ENCODE measurements at places on chromosomes 4 and X.

DNA sequence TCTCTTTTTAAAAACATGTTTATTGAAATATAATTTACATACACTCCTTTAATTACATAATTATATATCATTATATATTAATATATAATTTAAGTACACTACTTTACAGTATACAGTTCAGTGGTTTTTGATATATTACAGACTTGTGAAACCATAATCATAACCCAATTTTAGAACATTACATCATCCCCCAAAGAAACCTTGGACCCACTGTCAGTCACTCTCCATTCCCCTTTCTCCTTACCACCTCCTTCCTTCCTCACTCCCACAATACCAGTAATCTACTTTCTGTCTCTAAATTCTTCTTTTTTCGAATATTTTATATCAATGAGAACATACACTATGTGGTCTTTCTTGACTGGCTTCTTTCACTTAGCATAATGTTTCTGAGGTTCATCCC lies 17.9 kb upstream of the EXOSC9 start:
- no peak for DNase-seq

DNA sequence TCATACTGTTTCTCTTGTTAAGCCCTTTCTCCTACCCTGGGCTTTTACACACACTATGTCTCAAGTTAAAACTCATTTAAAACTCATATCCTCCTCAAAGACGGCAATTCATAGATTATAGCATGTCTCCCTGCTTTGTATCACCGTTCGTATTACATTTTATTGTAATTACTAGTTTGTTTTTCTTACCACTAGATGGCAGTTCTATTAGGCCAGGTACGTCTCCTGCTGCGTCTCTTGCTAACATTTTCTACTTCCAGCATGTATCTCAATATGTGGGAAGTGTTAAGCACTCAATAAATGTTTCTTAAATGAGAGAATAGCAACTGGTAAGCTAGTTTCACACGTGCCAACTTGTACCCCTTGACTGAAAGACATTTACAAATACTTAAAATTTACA lies 450.3 kb upstream of the PCDH7 start:
- no peak for DNase-seq

GRCh38 chrX:23008431-23009099 lies 8.8 kb downstream of the DDX53 start:
- no peak for DNase-seq

- no peak for DNase-seq
Measured at GRCh38 chr4:125268068-125268755, 46.5 kb upstream of the FAT4 start.

GRCh38 chr4:139550724-139551429 lies 5.1 kb downstream of the SETD7 start:
- no peak for DNase-seq

DNA sequence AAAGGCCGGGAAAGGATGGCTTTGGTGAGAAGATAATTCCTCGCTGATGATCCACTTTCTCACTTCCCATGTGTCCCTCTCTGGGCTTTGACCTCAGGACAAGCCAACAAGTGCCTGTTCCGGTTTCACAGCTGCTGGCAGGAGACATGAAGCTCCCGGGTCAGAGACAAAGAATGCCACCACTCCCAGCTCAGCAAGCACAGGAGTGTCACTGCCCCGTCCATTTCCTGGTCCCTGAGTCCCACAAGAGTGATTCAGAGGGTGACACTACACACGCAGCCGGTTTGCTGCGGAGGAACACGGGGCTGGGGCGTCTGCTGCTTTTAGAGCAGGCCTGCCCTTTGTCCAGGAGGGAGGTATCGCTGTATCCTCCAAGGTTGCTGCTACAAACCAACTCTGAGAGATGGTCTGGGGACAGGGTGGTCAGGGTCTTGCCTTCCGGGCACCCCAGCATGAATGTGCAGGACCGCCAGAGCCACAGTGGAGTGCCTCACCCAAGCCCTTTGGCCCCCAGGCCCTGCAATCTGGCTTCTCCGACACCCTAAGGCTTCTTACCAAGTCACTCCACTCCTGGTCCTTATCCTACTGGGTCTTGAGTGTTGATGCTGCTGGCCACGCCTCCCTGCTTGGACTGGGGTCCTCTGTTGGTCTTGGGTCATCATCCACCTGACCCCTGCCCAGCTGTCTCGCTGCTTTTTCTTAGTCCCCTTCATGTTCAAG lies 49.5 kb downstream of the CPZ start:
- DNase-seq = no peak

DNA sequence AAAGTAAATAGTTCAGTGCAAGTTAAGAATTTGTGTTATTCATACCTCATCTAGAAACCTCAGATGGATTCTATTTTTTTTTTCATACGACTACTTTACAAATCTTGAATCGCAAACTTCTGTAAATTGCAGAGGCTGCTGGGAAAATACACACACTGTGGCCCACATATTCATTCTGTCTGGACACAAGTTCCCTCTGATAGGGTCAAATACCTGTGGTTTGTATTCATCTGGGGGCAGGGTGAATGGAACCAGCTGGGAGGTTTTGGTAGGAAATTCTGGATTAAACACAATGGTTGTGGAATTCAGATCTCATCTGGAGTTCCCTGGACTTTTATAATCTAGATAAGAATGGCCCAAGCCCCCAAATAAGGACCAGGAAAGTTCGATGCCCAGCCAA lies 56.2 kb downstream of the SPATA18 start:
- DNase-seq = no peak

- no peak for DNase-seq
Measured at GRCh38 chrX:56069299-56069931, 162.7 kb upstream of the KLF8 start.

GRCh38 chrX:2781698-2782097 lies 29.9 kb downstream of the XG start:
- DNase-seq = no peak

- no peak for DNase-seq
Measured at GRCh38 chrX:108224218-108224617, 132.6 kb downstream of the ATG4A start.

GRCh38 chr4:89482926-89483595 lies 175.5 kb upstream of the GPRIN3 start:
- DNase-seq = no peak

- peak; percentile 22 for DNase-seq
Measured at GRCh38 chr4:122652379-122652778, 31.5 kb upstream of the IL21 start.

- no peak for DNase-seq
Measured at GRCh38 chrX:154372612-154373022, 1.8 kb downstream of the FLNA start.

DNA sequence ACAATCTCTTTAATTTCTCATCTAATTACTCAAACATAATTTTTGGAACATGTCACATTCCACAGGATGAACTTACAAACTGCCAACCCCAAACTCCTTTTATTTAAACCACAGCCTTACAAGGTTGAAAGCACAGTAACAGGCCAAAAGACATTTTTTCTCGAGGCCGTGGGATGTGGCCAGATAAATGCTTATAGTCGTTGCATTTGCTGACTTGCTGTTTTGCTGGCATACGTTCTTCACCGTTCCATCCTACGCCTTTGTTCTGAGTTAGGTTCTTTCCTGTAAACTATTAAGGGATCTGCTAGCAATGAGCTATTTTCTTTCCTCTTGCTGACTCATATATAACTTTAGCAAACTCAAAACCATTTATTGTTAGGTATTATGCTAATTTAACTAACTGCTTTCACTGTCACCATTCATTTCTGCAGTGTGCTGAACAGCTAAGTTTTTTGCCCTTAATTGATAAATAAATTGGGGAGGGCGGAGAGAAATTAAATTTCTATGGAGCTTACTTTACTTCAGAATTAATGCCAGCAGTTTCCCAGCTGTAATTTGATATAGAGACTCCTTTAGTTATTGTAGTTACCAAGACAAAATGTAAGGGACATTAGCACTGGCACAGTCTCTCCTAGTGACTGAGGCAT lies 135.1 kb upstream of the PACRGL start:
- no peak for DNase-seq

DNA sequence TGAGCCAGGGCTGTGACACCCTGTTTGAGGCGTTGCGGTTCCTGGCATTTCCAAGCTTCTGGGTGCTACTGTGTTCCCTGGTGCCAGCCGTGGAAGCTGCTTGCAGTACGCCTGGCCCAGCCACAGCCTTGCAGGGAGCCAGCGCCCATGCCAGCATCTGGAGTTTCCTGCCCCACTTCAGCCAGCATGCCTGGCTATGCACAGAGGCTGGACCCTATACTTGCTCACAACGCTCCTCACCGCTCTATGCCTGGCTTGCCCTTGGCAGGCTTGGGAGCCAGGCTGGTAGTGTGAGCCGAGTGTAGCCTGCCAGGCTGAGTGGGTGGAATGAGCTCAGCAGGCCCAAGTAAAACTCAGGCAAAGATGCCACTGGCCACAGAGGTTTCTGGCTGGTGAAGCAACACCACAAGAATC lies 22.4 kb downstream of the PRRG1 start:
- no peak for DNase-seq

DNA sequence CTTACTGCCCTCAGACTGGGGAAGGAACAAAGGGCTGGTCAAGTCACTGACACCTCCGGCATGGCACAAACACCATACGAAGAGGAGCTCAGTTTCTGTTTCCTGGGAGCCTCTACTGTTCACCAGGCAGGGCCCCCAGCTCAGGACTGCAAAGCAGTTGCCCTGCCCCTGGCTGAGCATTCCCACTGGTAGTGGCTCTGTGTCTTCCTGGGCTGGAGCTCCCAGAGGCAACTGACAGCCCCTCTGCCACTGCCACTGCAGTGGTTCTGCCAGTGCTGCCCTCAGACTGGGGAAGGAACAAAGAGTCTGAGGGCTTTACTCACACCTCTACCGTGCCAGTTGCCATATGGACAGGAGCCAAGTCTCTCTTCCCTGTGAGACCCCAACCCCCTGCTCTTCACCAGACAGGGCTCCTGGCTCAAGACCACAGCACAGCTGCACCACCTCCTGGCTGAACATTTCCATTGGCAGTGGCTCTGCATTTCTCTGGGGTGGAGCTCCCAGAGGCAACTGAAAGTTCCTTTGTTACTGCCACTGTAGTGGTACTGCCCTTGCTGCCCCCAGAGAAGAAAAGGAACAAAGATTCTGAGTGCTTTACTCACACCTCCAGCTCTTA lies 67.9 kb downstream of the SMARCA5 start:
- no peak for DNase-seq

- DNase-seq = no peak
Measured at GRCh38 chr4:48766131-48766792, 13.8 kb downstream of the FRYL start.

GRCh38 chr4:177555007-177555574 lies 112.9 kb upstream of the AGA start:
- DNase-seq = peak; percentile 56

DNA sequence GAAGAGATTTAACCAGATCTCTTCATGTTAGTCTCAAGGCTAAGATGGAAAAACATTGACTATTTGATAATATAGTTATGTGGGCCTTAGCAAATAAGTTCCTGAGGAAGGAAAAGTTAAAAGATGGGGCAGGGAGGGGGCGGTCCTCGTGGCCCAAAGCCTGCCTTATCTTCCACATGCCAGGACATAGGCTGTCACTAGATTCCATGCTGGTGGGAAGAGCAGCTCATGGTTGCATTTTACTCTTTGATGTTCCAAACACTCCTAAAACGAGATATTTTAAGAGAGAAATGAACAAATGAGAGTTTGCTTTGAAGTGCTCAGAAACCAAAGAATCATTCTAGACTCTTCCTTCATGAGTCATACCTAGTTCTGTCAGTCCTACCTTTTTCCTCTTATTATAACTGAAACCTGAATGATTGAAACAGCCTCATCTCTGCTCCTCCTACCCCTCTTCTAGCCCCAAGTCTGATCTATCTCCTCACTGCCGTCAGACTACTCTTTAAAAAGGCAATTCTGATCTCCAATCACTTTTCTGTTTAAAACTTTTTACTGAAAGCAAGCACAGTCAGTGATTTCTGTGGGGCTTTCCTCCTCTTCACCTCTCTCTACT lies 25.1 kb downstream of the RAB9B start:
- no peak for DNase-seq

- no peak for DNase-seq
Measured at GRCh38 chrX:41335198-41335957, 1.4 kb downstream of the DDX3X start.

DNA sequence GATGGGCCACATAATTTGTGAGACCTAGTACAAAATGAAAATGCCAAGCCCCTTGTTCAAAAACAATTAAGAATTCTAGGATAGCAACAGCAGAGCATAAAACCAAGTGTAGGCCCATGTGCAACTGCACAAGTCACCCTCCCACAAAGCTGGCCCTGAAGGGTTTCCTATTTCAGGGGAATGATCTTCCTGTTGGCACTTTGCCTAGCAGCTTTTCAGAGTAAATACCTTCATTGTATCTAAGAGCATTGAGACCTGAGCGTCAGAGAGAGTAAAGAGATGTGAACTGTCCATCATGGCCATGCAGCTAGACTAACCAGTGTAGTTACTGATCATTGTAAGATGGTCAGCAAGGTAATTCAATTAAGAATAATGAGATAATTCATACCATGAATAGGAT lies 113.6 kb downstream of the CNKSR2 start:
- DNase-seq = peak; percentile 61

DNA sequence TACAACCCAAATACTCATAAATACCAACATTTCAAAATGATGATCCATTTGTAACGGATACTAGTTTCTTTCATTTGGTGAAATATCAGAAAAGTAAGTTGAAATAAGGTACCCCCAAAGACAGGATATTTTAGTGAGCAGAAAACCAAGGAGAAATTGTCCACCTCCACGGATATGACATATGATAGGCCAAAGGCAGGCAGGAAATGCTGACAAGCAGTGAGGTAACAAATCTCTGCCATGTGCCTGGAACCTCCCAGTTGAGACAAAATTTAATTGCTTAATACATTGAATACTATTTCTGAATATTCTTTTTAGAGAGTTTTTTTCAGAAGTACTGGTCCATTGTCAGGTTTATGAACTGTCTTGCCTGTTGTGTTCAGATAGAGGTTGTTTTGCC lies 118.8 kb downstream of the GATB start:
- no peak for DNase-seq

GRCh38 chr4:162131256-162131655 lies 32.5 kb downstream of the FSTL5 start:
- no peak for DNase-seq

- peak; percentile 69 for DNase-seq
Measured at GRCh38 chr4:137909529-137910309, 332.4 kb downstream of the SLC7A11 start.

DNA sequence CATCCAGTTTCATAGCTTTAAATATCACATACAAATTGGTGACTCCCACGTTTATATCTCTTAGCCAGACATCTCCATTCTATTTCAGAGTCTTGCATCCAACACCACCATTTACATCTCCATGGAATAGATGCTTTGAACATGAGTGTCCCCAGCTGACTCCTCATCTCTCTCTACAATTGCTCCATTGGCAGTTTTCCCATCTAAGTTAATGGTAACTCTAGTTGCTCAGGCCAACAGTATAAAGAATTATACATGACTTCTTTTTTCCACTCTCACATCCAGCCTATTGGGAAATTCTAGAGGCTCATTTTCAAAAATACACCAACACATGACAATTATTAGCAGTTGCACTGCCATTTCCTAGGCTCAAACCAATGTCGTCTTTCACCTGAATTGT lies 388.2 kb downstream of the STIM2 start:
- DNase-seq = no peak

DNA sequence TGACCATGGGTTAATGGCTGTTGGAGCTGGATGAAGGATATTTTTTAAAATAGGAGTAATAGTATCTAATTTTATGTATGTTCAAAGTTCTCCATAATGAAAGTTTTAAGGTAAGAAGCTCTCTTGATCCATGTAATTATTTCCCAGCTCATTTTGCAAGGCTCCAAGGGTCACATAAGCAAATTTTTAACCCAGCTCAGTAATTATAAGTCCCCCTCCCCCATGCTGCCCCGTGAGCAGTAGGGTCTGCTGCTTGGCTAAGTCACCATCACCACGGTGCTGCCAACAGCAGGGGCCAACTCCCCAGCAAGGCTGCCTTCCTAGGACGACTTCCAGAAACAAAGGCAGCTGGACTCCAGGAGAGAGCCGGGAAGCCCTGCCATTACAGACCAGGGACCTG lies 340.0 kb downstream of the FBXW7 start:
- no peak for DNase-seq

All from NCI-H1417 (cell line).